ENCODE measurements at places on chromosomes 1 and 21.

GRCh38 chr21:25375675-25376074 is 231.6 kb downstream of the MRPL39 start:
- peak; percentile 7 for DNase-seq

- DNase-seq = peak; percentile 92
Observed at GRCh38 chr1:19437891-19438294, 47.4 kb downstream of the CAPZB start.

DNA sequence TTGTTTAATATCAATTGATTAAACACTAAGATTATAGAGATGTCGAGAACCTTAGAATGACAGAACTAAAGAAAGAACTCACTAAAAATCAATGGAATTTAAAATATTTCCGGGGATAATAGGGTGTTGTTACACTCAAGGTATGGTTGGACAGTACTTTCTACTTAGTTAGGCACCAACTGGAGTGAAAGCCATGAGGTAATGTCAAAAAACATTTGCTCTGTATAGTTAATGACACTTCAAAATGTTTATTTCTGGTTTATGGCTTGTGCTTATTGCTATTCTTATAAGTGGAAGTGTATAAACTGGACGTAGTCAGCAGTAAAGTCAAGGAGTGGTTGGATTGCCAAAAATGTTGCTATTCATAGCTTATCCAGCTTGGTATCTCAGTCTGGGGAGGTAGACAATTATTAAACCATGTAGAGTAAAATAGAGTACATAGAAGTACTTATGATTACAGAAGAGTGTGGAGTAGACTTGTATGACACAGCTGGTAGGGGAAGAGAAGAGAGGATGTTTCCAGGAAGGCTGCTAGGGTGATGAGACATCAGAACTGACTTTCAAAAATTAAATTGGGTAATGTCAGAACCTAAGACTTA is 56.5 kb upstream of the BMP8A start:
- DNase-seq = no peak

DNA sequence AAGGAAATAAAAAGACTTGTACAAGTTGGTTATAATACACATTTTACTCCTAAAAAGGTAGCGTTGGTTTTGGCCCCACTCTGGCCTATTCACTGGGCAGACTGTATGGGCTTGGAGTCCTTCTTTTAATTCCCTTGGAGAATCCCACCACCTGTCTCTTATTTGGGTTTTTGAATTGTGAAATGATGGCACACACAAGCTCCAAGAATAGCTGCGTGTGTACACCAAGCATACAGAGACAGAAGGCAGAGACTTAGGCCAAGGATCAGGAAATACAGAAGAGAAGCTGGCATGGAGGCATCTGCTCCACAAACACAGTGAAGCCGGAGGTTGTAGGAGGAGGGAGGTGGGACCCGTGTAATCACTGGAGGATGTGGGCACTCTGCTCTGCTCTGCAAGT is 29.1 kb downstream of the DDR2 start:
- no peak for DNase-seq

GRCh38 chr1:228417483-228418203 is 982 bp upstream of the TRIM17 start:
- no peak for DNase-seq

- peak; percentile 51 for DNase-seq
Observed at GRCh38 chr1:206672844-206673758, 11.6 kb upstream of the MAPKAPK2 start.

- no peak for DNase-seq
Observed at GRCh38 chr1:12450756-12451559, 167.1 kb downstream of the DHRS3 start.

DNA sequence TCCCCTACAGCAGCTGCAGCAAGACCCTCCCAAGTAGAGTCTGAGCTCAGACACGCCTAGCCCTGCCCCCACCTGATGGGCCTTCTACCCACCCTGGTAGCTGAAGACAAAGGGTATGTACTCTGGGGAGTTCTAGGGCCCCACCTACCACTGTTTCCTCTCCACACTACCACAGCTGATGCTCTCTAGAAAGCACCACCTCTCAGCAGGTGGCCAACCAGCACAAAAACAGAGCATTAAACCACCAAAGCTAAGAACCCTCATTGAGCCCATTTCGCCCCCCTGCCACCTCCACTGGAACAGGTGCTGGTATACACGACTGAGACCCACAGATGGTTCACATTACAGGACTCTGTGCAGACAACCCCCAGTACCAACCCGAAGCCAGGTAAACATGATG is 258.9 kb downstream of the SETD4 start:
- no peak for DNase-seq

GRCh38 chr1:96187020-96187419 is 534.6 kb upstream of the PTBP2 start:
- no peak for DNase-seq

DNA sequence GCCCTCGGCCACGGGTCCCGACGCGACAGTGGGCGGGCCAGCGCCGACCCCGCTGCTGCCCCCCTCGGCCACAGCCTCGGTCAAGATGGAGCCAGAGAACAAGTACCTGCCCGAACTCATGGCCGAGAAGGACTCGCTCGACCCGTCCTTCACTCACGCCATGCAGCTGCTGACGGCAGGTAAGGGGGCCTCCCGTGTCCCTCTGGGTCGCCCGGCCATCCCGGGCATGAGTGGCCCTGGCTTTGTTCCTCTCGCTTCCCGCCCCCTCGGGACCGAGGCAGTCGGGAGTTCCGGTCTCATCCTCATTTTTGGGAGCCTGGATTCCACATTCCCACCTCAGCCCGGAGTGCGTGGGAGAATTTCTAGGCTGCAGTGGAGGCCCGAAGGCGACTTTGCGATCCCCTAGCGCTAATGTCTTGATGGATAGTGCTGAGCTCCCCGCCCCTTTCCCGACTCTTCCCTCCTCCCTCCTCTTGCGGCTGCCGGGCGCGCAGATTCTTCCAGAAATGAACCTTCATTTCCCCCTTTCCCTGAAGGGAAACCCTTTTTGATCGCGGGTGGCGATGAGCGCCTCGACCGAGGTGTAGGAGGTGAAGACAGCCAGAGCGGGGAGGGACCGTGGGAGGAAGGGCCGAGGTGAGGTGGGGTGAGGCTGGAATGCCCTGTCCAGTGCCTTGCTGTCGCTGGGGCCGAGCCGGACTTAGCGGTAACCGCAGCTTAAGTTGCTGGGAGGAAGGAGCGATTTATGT is 705 bp downstream of the KHDRBS1 start:
- DNase-seq = peak; percentile 45

DNA sequence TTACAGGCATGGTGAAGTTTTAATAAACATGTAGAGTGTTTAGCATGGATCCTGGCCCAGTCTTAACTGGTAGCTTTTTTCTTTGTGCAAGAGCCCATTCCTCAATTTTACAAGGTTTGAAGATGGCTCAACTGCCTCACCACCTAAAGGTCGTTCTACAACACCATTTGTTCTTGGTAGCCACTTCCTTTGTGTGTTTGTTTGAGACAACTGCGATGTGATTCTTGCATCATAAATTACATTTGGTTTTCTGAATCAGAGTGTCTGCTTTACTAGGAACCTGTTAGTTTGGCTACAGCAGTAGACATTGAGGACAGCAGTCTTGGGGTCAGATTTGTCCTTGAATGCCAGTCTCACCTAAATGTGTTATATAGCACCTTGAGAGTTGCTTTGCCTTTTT is 3.3 kb downstream of the PLEKHM2 start:
- no peak for DNase-seq

DNA sequence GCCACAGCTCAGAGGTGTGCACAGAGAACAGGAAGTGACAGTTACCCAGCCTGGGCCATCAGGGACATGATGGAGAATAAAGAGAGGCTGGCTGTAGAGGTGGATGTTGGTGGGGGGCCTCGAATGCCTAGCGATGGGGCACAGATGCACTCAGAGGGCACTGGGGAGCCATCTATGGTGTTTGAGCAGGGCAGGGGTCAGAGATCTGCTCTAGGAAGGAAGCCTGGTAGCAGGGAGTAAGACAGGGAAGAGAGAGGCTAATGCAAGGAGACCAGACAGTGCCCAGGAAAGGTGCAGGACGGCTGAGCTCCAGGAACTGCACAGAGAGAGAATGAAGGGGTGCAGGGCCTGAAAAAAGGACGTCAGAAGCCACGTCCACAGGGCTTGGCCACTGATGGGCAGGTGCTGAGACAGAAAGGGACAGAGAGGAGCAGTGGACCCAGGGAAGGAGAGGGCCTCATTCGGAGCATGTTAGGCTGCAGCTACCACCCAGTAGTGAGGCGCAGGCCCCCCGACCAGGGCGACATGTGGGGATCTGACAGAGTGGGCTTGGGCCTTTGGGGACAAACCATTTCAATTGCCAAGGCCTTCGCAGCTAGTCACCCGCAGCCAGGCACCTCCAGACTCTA is 1.1 kb upstream of the KCNAB2 start:
- no peak for DNase-seq

DNA sequence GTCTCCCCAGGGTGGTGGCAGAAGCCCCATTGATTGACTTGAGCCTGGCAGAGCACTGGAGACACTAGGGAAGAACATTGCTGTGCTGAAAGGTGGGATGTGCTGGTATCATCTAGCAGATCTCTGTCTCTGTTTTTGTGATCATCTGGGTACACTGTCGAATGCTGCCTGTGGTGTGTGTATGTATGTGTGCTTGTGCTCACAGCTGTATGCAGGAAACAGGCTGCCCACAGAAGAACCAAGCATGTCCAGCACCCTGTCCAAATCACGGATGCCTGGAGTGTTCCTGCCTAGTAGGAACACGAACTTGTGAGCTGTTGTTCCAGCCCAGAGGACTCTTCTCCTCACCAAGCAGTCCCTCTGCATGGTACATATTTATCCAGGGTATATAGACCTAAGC is 1.5 kb downstream of the BRINP2 start:
- DNase-seq = no peak

GRCh38 chr1:113517983-113518382 is 127.7 kb downstream of the MAGI3 start:
- no peak for DNase-seq

DNA sequence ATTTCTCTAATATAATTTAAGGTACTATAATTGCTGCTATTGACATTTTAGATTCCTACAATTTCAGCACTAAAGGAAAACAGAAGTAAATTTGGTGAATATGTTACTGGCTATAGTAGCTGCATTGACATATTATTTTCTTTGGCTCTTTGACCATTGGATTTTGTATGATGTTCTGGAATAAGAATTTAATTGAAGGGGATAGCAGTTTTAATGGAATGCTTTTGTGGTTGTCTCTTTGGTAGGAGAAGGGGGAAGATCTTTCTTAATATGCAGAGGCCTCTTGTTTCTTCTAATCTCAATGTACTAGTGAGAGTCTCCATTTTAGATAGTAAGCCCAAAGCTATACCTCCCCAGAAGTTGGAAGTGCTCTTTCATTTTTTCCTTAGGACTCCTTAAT is 6.9 kb downstream of the DTL start:
- no peak for DNase-seq

DNA sequence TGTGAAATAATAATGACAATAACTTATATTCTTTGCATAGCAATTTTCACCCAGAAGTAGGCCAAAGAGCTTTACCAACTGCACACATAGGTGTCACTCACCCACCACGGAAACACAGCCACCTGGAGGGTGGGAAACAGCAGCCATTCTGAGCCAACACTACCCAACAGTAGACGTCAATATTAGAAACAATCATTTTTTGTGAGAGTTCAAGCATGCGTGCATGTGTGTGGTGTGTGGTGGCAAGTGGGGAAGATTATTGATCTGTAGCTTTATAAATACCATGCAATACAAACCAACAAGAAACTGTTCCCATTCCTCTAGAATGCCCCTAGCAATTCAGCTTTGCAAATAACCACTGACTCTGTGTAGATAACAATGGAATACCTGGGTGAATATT is 19.1 kb downstream of the PROX1 start:
- DNase-seq = no peak

DNA sequence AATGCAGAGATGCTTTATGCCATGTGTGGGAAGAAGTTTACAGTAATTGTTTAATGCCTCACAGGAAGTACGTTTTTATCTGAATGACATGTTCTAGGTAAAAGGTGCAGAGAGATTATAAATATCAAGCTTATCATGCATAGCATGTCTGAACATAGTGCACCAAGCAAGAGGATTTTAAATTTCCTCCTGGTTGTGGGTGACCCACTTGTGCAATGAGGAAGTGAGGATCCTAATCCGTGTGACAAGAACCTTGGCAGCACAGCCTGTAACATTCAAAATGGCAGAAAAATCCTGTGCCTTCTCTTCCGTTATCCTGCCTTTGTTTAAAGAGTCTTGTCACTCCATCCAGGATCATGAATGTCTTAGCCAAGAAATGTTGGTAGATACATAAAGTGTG is 75.6 kb downstream of the PLA2G4A start:
- DNase-seq = no peak

DNA sequence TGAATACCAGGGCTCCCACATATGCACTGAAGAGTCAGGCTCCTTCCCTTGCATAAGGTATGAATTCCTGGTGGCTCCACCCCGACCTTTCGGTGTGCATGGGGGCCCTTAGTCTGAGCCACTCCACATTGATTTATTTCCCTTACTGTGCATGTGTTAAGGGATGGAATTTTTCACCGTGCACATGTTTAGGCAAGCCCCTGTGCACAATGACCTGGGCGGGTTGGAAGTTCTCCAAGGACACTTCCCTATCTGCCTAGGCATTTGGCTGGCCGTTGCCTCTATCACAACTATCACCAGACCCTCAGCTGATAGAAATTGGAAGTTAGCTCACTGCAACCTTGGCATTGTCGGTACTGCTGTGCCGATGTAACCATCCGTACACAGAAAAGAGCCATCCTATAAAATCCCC is 9.7 kb downstream of the S100A6 start:
- no peak for DNase-seq

GRCh38 chr21:25281134-25281533 is 326.1 kb downstream of the MRPL39 start:
- DNase-seq = no peak

GRCh38 chr1:26287033-26287711 is 7.3 kb downstream of the SH3BGRL3 start:
- peak; percentile 30 for DNase-seq

GRCh38 chr21:37208741-37209225 is 58.4 kb downstream of the VPS26C start:
- DNase-seq = no peak

GRCh38 chr1:230836793-230837192 is 31.5 kb downstream of the C1orf198 start:
- no peak for DNase-seq

DNA sequence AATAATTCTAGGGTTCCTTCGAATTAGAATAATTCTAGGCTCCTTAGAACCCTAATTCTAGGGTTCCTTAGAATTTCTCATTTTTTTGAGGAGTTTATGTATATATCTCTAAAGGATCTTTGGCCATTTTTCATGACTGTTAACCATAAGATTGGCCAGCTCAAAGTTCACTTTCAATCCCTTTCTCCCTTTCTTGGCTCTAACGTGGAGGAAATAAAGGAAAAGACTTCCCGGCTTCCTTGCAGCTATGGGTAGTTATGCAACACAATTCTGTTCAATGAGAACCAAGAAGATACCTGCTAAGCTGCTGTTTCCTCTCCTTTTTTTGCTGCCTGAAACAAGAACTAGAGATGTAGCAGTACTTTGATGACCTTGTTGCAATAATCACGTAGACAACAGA is 27.2 kb downstream of the SLC35A3 start:
- no peak for DNase-seq

GRCh38 chr1:180267761-180268555 is 37.9 kb downstream of the LHX4 start:
- DNase-seq = no peak

- no peak for DNase-seq
Observed at GRCh38 chr1:203596673-203597210, 29.9 kb upstream of the ATP2B4 start.
